Esophagus squamous epithelium (tissue), 5 donors: ENCODE measurements at places on chromosomes 13 and 19.

DNA sequence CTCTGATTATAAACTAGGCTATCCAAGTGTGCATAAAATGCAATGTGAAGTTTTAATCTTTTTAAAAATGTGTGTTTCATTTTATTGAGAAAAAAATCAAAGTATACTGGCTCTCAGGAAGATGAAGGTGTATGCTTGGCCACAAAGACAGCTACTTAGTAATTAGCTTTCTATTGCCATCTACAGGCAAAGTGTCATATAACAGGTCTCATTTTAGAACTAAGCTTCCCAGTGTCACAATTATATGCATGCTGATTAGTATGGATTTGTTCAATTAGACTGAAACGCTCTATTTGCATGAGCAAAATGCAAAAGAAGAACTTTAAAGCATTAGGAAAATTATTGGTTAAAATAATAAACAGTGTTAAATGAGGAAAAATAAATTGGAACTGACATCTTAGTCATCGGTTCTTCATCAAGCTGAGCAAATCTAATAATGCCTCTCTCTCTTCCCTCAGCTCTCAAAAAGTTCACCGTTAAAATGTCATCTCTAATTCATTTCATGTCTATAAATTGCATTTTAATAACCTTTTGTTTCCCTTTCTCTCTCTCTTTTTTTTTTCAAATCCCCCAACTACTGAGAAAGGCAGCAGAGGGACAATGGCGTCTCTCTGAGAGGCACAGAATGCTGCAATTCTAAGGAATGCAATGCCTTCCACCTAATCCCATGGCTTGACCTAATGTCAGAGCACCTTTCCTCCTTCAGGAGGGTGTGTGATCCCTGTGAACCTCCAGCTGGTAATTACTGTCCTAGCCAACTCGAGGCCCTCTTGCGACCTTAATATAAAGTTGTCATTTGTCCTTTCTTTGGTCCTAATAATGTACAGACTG is 313.1 kb upstream of the MAB21L1 start:
- no peak for DNase-seq

GRCh38 chr19:50368649-50369570 is 3.5 kb upstream of the NAPSA start:
- DNase-seq = no peak

DNA sequence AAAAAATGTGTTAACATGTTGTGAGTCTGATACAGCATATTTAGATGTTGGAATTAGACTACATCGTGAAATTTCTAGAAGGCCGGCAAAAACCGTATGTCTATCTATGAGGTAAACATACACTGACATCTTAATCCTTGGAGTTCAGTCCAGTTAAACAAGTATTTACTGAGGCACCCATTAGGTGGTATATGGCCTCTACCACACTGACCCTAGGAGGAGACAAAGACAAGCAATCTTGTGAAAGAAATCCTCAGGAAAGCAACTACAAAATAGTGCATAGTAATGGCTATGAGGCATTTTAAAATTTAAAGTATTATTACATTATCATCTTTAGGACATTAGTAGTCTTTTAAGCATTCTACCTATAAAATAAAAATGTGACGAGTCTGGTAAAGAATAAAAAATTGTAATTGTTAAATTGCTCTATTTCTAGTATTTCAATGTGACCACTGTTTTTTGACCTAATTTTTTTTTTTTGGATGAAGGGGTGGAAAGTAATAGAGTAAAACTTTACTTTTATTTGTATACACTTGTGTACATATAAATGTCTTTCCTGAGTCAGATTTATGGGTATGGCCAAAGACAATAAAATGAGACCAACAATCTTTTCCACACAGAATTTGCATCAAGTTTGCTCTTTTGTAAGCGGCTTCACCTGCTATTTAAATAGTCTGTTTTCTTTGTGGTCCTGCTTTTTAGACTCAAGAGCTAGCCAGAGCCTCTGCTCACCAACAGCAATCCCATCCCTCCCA is 50.5 kb downstream of the KATNAL1 start:
- DNase-seq = no peak

DNA sequence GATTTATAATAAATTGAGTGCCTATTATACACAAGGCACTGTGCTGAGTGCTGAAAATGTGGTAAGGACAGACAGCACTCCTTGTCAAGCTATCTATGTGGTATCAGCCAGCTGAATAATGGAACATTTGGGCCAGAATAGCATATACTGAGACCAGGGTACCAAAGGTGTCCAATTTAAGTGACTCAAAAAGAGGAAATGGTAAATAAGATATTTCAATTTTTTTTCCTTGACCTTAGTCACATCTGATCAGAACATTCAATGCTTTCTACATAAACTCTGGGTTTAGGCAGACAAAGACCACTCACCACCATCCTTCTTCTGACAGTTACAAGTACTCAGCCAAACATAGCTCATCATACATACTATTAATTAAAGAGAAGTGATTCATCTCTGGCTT is 43.2 kb downstream of the RCBTB2 start:
- no peak for DNase-seq

DNA sequence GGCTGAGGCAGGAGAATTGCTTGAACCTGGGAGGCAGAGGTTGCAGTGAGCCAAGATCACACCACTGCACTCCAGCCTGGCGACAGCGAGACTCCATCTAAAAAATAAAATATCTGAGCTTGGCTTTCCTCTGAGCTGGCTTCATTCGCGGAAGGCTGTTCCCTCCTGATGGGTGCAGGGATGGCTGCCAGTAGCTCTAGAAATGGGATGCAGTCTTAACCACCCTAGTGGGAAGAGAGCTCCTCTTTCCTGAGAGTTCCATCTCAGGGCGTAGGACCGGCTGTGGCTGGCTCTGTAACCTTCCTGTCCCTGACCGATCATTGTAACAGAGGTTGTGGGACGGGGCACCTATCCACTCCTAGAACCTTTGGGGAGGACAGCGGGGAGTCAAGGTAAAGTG is 32.4 kb downstream of the PPP1R37 start:
- DNase-seq = no peak

DNA sequence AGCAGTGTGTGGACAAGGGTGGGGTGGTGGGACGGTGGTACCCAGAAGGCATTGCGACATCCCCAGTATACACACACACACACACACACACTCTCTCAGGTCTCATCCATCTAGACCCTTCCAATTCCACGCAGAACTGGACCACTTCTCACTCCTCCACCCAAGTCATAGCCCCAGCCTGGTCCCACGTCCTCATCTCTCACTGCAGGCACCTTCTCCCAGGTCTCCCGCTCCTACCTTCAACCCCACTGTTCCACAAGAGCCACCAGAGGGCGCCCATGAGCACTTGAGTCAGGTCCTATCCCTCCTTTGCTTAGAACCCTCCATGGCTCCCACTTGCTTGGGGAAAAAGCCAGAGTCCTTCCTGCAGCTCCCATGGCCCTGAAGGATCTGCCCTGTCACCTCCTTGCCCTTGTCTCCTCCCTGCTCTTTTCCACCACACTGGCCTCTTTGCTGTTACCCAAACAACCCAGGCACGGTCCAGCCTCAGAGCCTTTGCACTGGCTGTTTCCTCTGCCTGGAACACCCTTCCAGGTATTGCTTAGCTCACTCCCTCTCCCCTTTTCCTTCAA is 62.6 kb downstream of the IER2 start:
- DNase-seq = no peak

DNA sequence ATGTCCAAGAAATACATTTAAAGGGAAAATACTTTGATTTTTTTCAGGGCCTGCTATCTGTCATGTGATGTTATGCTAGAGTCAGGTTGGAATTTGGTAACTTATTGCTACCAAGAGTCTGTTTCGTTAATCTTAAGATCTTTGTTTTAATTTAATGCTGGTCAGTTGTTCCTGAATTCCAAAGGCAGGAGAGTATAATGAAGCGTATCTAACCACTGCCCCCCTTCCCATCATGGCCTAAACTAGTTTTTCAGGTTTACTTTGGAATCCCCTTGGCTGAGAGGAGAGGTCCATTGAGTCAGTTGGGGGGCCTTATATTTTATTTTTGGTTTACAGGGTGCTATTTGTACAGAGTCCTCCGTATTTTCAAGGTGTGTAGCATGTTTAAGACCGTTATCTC is 116.3 kb upstream of the SLC7A1 start:
- DNase-seq = no peak

GRCh38 chr19:51887522-51888498 is at the start of gene ZNF577:
ZNF577 (minus strand) TSS chr19:51887951; CDS start chr19:51880382, 7,569 bp downstream.
- DNase-seq = peak; percentile 7

GRCh38 chr13:77579959-77580358 is 44.5 kb downstream of the SCEL start:
- DNase-seq = no peak

GRCh38 chr19:14886032-14886431 is at the start of gene OR7A17:
OR7A17 (minus strand) TSS chr19:14886132; CDS start chr19:14881355, 4,777 bp downstream.
- no peak for DNase-seq

DNA sequence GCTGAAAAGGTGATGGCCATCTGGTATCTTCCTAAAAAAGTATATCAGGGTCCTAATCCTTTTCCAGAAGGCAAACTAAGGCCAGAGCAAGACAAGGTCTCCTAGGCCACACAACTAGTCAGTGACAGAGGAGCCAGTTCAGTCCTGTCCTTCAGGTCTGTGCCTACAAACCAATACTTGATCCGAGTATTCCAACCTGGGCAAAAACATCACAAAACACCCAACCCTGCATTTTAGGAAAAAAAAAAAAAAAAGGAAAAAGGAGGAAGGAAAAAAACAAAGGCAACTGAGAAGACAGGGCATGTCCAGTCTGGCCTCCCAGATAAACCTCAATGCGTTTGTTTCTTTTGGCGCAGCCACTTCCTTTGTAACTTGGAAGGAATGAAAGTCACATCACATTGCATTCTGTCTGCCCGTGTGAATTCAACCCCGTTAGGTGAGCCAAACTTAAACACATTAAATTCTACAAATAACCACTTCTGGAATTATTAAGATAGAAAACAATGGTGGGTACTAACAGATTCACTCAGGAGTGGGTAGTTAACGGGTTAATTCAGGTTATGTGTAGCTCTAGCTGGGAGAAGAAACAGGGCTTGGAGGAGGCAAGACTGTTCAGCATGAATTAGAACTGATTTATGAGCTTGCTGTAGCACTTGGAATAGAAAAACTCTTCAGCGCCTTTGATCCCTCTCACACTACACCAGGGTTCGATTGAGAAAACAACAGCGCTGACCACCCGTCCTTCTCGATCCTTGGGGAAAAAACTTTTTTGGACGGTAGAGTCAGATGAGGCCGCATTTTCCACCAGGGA is 43.0 kb upstream of the HNRNPA1L2 start:
- DNase-seq = no peak

- DNase-seq = no peak
Measured at GRCh38 chr13:100645382-100645781, 29.2 kb downstream of the TMTC4 start.

- DNase-seq = no peak
Measured at GRCh38 chr13:34241332-34241731, 423.4 kb downstream of the RFC3 start.

GRCh38 chr13:39494006-39494405 is 109.0 kb downstream of the LHFPL6 start:
- no peak for DNase-seq

- DNase-seq = no peak
Measured at GRCh38 chr13:30681843-30682242, 53.5 kb upstream of the ALOX5AP start.

DNA sequence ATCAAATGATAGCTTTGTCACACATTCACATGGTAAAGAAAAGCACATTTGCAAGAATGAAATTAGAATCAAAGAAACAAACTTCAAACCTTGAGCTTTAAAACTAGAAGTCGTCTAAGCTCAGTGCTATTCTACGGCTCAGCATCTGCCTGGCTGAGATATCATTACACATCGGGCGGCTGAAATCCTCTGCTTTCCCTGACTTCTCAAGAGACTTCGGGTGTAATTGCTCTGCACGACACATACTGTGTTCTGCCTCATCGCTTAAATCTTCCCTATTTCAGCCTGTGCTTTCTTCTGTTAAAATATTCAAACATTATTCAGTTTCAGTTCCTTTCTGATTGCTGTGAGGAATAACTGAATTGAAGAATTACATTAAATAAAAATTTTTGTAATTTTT is 265.3 kb downstream of the NALCN start:
- no peak for DNase-seq

- no peak for DNase-seq
Measured at GRCh38 chr13:33307843-33308242, 22.3 kb upstream of the STARD13 start.
